Stimulated activated naive CD8-positive, alpha-beta T cell treated with anti-CD3 and anti-CD28 coated beads, Interleukin-15, Interleukin-2, amounts not matched to agents 100 U/mL and 50 U/mL, for 24 hours (primary cell): ENCODE measurements at places on chromosomes 2 and 18.

- no peak for DNase-seq
Measured at GRCh38 chr2:96523659-96524481, 12.7 kb upstream of the ARID5A start.

DNA sequence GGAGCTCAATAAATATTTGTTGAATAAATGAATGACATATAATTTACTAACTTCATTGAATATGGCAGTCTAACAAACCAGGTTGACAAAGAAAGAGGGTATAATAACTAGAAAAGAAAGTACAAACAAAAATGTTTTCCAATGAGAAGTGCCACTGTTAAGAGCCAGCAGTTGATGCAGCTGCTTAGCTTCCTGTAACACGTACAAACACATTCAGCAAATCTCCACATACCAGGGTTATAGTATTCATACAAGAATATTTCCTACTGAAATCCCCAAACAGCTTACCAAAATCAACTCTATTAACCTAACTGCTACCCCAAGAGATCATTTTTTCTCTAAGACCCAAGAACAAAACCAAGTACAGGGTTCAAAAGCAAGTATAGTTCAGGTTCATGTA is 77.7 kb downstream of the THADA start:
- no peak for DNase-seq

- no peak for DNase-seq
Measured at GRCh38 chr2:15830937-15831549, 109.3 kb upstream of the MYCN start.

- no peak for DNase-seq
Measured at GRCh38 chr2:8653485-8653884, 28.4 kb upstream of the ID2 start.

DNA sequence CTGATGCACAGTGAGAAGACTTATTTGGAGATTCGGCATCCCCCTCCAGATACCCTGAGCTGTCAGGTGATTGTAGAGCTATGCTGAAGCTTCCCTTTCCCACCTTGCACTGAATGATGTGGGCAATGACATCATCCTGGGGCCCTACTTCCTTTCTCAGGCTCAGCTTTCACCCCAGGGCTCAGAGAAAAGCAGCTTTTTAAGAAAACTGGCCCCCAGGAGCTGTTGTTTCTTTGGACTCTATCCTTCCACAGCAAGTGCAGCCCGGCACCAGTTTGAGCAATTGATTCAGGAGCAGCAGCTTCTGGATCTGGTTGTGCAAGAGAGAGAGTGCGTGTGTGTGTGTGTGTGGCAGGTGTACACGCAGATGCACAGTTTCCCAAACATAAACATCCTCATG is 251.3 kb downstream of the ANAPC1 start:
- peak; percentile 38 for DNase-seq

GRCh38 chr2:23418056-23418455 is 33.1 kb downstream of the KLHL29 start:
- no peak for DNase-seq

- DNase-seq, result no peak
Measured at GRCh38 chr18:13382954-13383827, 164.6 kb downstream of the LDLRAD4 start.

DNA sequence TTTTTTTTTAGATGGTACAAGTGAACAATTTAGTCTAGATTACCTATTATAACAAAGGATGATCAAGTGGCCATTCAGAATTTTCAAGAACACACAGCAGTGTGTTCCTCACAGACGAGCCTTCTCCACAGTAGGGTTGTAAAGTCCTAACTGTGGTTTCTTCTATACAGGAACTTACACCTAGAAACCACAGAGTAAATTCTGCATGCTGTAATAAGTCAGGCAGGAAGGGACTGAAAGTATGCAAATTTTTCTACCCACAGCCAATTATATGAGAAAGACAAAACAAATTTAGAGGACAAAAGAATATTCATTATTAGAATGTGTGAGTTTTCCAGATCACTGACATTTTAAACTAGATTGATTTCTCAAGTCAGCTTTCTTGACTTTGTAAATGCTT is 99.5 kb downstream of the RBMS1 start:
- DNase-seq, result no peak

DNA sequence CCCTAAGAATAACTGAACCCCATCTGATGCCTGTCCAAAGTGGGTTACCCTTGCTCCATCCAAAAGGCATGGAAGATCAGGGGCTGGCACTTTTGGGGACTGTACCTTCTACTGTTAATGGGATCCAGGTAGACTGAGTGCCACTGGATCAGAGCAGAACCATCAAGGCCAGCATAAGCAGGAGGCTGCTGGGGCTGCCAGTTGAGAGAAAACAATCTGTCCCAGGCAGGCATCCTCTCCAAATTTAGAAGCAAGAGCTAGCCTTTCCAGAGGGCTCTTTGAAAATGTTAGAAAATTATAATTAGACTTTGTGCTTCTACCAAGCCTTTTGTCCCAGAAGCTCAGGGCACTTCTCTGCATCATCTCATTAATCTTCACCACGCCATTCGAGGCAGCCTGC is 245.6 kb downstream of the CDH20 start:
- no peak for DNase-seq

- no peak for DNase-seq
Measured at GRCh38 chr2:186442885-186443284, 43.2 kb upstream of the ZC3H15 start.

GRCh38 chr2:158154596-158154995 is 52.9 kb downstream of the UPP2 start:
- no peak for DNase-seq

- DNase-seq, result no peak
Measured at GRCh38 chr18:45365835-45366234, 249.4 kb upstream of the SLC14A2 start.

GRCh38 chr2:38690499-38691420 is 24.8 kb downstream of the GALM start:
- no peak for DNase-seq

GRCh38 chr2:40115348-40115747 is 336.3 kb upstream of the THUMPD2 start:
- no peak for DNase-seq

DNA sequence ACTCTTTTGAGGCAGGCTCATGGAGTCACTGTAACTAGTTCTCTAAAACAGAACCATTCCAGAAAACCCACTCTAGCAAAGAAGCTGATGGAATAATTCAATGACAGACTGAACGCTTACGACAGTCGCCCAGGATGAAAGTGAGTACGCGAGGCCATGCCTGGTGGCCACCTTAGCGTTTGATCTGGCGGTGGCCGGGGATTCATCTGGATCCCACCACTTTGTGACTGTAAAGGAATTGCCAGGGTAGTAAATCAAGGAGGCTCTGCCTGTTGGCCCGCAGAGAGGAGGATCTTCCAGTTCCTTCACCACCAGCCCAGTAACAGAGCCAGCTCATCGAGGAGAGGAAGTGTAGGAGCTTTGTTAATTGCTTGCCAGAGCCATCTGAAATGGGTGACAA is 34.6 kb downstream of the GREB1 start:
- DNase-seq, result no peak

- no peak for DNase-seq
Measured at GRCh38 chr2:137193401-137193800, 428.1 kb downstream of the THSD7B start.

DNA sequence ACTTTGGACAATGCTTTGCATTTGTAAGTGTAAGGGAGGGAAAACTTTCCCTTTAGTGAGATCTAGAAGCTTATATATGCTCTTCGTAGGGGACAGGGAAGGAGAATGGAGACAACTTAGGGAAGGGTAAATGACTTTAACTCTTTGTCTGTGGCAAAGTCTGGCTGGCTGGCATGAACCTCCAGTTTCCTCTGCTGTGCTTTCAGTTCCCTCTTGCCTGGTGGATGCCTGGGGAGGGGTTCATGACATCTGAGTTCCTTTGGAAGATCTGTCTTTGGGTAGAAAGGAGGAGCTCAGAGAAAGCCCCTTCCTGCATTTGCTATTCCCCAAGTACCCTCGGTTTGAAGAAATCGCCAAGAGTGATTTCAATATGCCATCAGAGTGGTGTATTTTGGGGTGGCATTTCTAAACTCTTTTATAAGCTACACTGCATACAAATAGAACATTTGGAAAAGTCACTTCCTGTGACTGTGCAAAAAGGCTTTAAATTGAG is 143.6 kb downstream of the VAPA start:
- DNase-seq, result no peak

DNA sequence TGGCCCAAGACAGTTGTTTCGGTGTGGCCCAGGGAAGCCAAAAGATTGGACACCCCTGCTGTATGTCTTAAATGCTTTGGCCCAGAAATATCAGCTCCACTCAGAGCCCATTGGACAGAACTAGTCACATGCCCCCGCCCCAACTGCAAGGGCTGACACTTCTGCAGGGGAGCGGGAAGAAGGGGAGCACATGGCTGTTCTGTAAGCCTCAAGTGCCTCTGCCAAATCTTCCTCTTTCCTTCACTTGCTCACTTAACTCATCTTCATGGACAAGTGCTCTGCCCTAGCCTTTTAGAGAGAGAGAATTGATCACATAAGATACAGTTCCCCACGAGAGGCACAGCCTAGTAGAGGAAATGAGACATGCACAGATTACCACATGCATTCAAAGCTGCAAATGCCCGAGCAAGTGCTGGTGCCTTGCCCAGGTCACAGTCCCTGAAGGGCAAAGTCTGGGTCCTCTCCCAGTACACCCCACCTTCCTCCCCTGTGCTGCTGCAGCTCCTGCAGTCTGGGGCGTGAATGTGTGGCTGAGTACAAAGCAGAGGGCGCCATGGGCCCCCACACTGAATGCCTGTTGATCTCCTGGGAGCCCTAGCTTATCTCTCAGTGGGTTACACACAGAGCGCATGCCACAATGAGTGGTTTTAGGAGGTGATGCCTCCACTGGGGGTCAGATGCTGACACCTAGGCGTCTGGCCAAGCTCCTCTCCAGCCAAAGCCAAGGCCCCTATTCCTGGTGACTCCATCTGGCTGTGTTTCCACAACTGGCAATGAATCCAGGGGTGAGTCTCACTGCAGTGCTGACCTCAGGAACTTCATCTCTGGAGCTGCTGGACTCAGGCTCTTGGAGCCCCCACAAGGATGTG is 135.3 kb downstream of the CTIF start:
- DNase-seq, result no peak

GRCh38 chr2:12967804-12968203 is 251.1 kb downstream of the TRIB2 start:
- no peak for DNase-seq

GRCh38 chr2:95010718-95011117 is 14.8 kb upstream of the MAL start:
- DNase-seq, result no peak

GRCh38 chr2:48767330-48767729 is 11.8 kb upstream of the LHCGR start:
- DNase-seq, result no peak

DNA sequence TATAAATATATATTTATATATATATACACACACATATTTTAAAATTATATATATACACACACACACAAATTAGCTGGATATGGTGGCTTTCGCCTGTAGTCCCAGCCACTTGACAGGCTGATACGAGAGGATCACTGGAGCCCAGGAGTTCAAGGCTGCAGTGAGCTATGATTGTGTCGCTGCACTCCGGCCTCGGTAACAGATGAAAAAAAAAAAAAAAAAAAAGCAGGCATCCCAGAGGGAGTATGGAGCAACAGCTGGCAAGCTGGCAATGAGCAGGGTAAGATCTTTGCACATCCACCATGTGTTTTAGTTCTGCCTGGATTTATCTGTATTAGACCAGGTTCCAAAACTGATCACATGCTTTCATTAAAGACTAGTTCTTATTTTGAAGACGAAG is 170.1 kb downstream of the MAP2 start:
- DNase-seq, result no peak

- no peak for DNase-seq
Measured at GRCh38 chr2:237403024-237403882, 10.7 kb downstream of the COL6A3 start.

DNA sequence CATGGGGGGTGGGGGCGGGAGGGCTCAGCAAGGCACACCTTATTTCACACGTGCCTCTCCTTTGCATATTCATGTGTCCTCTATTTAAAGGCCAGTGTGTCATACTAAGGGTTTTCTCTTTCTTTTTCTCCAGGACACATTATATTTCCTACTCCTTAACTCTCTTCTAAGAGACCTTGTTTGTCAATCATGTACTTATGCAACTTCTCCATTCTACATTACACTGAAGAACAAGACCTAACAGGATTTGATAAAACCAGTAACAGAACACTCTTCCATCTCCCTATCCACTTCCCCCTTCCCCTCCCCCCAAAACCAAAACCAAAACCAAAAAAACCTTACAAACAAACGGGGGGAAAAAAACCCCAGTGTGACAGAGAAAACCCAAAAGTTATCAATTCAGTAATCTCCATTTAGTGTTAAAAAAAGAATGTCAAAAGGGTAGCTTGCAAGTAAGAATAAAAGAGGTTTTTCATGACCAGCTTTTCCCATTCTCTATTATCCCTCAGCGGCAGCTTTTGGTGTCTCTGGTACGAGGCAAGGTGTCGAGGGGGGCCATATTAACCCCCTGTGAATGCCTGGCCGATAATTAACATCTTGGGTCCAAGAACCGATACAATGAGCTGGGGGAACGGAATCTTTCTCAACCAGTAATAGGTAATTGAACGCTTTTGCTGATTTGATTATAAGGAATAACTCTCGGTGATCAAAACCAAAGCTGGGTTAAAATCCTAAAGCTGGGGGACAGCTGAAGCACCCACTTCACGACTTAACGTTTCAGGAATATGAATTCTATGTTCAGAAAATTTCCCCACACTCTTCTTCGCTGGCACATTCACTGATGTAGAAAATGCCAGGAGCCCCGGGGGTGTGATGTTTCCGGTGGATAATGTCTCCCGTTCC is 191.0 kb upstream of the TCF4 start:
- DNase-seq, result peak; percentile 10

GRCh38 chr2:71938659-71939587 is 208.7 kb downstream of the CYP26B1 start:
- no peak for DNase-seq

- DNase-seq, result no peak
Measured at GRCh38 chr2:121455446-121455845, 75.2 kb upstream of the RNU4ATAC start.

GRCh38 chr2:216804357-216805350 is 55.2 kb downstream of the TNP1 start:
- no peak for DNase-seq

DNA sequence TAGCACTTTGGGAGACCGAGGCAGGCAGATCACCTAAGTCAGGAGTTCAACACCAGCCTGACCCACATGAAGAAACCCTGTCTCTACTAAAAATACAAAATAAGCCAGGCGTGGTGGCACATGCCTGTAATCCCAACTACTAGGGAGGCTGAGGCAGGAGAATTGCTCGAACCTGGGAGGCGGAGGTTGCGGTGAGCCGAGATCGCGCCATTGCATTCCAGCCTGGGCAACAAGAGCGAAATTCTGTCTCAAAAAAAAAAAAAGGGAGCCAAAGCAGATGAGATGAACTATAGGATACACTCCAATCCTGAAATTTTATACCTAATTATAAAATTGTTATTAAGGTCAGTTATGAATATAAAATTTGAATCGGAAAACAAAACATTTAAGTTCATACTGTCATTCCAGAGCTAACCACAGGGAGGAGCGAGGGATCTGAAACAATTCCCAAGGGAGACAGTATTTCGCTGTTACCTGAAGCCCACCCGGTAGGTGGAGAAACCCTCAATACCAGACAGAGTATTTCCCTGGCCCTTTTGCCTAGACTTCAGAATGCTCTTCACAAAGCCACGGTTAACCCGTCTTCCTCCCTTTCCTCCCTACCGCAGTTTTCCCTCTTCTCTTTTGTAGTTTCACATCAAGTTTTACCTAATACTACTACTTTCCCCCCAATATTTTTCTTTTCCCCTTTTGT is 1.4 kb downstream of the PPM1G start:
- DNase-seq, result no peak
